ENCODE measurements at places on chromosomes 2 and 18.

DNA sequence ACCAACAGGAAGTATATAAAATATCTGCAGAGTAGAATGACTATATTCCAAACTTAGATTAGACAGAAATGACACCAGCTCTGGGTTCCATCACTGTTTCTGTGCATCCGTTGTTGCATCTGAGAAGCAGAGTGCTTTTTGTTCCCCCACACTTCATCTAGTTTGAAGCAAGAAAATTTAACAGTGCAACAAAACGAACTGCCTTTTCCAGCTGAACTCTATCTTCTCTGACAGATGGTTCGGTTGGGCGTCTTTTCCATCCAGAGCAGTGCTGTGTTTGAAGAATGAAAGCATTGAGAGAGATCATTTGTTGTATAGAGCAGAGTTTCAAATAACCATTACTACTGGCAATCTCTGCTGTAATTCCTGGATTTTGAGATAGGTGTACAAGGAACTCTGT is 757.5 kb downstream of the DPP10 start:
- DNase-seq = no peak

GRCh38 chr2:204026294-204026693 is 89.7 kb downstream of the ICOS start:
- DNase-seq = no peak

GRCh38 chr2:99842451-99842850 is 299.9 kb downstream of the AFF3 start:
- DNase-seq = no peak

- no peak for DNase-seq
Observed at GRCh38 chr2:5377323-5377722, 314.9 kb upstream of the SOX11 start.

GRCh38 chr18:33749834-33750233 is 171.8 kb downstream of the ASXL3 start:
- DNase-seq = no peak
